Activated CD4-positive, alpha-beta T cell treated with anti-CD3 and anti-CD28 coated beads, Interleukin-2, amount 50 U/mL, for 1 hour (primary cell): ENCODE measurements at places on chromosomes 7 and 10.

DNA sequence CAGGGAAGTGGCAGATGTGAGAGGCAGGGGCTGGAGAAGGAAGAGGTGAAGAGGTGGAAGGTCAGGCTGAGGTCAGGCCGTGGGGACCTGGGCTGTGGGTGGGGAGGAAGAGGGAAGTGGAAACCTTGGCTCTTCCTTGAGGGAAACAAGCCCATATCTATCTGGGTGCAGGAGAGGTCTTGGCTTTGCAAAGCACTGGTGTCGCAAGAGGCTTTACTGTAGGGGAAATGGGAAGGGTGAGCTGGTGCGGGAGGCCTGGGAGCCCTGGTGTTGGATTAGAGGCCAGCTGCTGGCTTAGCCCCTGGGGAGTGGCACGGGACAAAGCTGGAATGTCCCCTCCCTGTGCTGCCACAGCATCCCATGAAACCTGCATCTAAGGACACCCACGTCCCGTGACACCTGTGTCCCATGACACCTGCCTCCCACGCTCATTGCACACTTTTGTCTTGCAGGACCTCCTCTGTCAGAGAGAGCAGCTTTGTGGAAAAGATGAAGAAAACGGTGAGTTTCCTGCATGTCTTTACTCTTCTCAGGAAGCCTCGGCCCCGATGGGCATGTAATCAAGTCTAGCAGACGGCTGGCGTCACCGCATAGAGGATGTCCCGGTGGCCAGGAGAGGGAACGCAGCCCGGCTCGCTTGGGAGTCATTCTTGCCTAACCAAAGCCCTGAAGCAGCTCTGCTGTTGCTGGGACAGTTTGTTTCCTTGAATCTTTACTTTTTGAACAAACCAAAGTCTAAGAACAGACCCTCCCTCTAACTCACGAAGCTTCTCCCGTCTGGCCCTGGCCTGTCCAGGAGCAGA lies 22.2 kb downstream of the TMEM120A start:
- DNase-seq, result no peak

GRCh38 chr7:120799147-120799546 lies 58.8 kb downstream of the TSPAN12 start:
- no peak for DNase-seq

GRCh38 chr7:7731732-7732131 lies 13.3 kb upstream of the RPA3 start:
- no peak for DNase-seq

DNA sequence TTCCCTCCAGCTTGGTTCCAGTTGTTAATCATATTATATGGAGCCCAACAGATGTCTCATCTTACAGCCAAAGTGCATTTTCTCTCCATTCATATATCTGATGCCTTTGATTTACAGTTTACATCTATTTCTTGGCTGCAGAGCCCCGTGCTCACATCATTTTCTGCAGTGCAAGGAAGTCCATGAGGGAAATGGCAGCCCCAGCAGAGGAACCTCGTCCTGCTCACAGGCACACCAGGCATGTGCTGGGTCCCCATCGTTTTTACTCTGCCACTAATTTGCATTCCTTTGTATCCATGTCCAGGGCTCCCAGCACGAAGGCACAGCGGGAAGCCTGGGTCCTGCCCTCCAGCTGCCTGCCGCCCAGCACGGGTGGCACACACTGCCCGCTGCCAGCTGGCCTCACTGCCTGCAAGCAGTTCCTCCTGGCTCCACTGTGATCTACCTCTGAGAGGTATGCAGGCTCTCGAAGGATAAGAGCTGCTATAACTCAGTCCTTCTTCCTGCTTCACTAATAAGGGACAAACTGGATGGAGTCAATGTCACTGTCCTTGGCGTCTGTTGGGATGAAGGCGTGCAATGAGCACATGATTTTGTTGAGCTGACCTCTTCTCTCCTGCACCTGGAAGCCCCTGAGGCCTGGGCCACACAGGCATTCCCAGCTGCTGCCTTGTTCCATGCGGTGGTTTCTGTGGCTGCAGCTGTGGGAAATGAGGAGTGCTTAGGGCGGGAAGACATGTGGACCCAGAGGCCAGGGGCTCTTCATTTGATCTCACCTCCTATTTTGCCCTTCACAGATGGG lies 583.6 kb upstream of the MGMT start:
- DNase-seq, result no peak

- DNase-seq, result no peak
Observed at GRCh38 chr10:4201866-4202825, 417.1 kb upstream of the KLF6 start.

DNA sequence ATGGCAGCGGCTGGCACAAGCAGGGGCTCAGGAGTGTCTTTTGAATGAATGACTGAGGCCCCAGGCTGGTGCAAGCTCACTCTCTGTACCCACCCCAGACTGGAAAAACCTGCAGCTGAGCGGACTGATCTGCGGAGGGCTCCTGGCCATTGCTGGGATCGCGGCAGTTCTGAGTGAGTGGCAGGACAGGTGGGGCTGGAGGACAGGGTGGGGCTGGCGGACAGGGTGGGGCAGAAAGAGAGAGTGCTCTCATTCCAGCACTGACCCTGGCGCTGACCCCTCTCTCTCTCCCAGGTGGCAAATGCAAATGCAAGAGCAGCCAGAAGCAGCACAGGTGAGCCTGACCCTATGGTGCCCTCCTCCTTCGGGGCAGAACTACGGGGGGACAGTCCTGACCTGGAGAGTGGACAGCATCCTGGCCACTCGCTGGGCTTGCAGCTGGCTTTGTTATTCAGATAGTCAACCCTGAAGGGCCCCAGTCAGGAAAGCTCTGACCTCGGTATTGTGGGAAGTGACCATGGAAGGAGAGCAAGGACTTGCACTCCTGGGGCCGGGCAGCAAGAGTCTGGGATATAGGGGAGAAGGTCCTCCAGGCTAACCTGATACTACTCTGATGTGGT lies 4.1 kb downstream of the FXYD4 start:
- DNase-seq, result no peak

- DNase-seq, result no peak
Observed at GRCh38 chr7:45132708-45133320, 21.3 kb upstream of the TBRG4 start.

- DNase-seq, result no peak
Observed at GRCh38 chr7:74430961-74431466, 22.7 kb upstream of the GTF2IRD1 start.

DNA sequence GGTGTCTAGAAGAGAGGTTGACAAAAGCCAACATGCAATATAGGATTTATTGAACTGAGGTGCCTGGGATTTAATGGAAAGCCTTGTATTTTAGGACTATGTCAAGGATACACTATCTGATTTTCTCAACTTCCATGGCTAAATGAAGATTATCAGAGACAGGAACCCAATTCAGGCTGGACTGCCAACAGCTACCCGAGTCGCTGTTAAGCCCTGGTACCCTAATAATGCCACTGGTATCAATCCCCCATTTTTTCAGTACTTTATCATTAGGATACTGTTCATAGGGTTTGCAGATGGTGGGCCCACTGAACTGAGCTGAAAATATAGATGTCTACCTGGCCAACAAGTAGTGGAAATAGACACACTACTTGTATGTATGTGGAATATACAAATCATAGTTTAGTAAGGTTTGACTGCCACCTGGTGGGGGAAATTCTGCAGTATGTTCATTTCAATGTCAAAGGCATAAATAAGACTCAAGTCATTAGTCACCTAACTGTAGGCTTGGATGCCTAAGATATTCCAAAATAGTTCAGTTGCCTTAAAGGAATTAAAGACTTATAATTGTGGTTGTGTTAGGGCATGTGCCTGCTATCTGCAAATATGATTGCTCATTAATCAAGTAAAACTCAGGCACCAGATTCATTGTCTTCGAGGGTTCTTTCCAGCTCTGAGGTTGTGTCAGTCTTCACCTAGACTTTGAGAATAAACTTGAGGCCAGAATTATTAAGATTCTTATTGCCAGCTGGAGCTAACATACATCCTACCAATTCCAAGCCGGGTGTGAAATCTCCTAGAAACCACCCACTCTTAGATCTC lies 34.1 kb upstream of the NOBOX start:
- peak; percentile 34 for DNase-seq

DNA sequence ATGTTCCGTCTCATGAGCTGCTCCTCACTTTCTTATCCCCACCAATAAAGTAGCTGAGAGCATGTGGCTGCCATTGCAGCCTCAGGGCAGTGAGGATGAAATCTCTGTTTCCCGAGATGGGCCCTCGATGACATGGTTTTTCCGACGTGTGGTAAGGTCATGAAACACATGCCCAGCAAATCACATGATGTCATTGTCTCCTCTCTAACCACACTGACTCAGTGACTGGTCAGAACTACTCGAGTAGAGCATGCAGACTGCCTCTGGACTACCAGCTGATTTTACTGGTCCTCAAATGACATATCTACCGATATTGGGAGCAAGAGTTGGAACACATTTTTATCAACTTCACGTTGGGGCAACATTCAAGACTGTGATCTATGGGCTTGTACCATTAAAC lies 786.1 kb downstream of the CNTNAP2 start:
- no peak for DNase-seq

GRCh38 chr10:93813507-93814465 lies 56.0 kb downstream of the LGI1 start:
- peak; percentile 20 for DNase-seq

GRCh38 chr7:128071376-128071775 lies 40.1 kb upstream of the LRRC4 start:
- no peak for DNase-seq

- DNase-seq, result no peak
Observed at GRCh38 chr7:13725591-13725990, 263.9 kb downstream of the ETV1 start.

- no peak for DNase-seq
Observed at GRCh38 chr10:72525689-72526088, 100.2 kb downstream of the MICU1 start.

DNA sequence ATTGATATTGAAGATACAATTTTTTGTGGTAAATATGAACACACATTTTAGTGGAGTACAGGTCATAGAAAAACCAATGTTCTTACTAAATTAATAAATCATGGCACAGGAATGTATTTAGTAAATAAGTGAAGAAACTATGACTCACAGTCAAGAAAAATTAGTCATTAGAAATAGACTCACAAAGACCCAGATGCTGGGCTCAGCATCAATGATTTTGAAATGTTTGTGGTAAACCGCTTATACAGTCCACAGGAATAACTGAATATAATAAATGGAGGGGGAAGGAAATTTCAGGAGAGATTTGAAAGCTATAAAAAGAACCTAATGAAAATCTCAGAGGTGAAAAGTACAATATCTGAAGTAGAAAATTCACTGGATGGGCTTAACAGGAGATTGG lies 138.3 kb upstream of the ADCY1 start:
- DNase-seq, result no peak

GRCh38 chr7:4297918-4298219 lies 384.2 kb upstream of the FOXK1 start:
- DNase-seq, result no peak

GRCh38 chr7:104843198-104843597 lies 170.8 kb upstream of the KMT2E start:
- no peak for DNase-seq

- no peak for DNase-seq
Observed at GRCh38 chr10:30284865-30285594, 64.0 kb downstream of the MTPAP start.

- DNase-seq, result peak; percentile 5
Observed at GRCh38 chr7:66205741-66206090, 582 bp downstream of the TPST1 start.

DNA sequence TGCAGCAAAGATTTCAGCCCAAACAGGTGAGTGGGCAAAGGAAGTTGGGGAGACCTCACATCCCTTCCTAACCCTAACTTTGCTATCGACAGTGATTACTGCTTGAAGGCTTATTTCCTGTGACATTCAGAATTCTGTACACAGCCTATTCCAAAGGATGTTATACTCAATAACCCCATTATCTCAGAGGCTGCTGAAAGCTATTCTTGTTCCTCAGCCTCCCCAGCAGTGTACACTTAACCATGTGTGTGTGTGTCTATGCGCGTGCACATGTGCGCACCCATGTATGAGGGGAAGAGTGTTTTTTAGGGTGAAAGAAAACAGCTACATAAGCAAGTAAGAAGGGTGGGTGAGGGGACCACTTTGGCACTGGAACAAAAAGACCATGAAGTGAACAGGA lies 90.4 kb upstream of the KCNIP2 start:
- DNase-seq, result no peak

DNA sequence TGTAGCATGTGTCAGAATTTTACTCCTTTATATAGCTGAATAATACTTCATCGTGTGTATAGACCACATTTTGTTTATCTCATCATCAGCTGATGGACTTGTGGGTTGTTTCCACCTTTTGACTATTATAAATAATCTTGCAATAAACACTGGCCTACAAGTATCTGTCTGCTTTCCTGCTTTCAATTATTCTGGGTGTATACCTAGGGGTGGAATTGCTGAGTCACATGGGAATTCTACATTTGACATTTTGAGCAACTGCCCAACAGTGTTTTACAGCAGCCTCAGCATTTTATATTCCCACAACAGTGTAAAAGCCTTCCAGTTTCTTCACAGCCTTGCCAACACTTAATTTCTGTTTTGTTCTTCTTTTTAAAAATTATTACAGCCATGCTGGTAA lies 200.3 kb upstream of the PRSS1 start:
- no peak for DNase-seq

- DNase-seq, result no peak
Observed at GRCh38 chr10:26464632-26465280, 26.6 kb downstream of the APBB1IP start.

- no peak for DNase-seq
Observed at GRCh38 chr7:13980474-13980873, 9.0 kb downstream of the ETV1 start.

DNA sequence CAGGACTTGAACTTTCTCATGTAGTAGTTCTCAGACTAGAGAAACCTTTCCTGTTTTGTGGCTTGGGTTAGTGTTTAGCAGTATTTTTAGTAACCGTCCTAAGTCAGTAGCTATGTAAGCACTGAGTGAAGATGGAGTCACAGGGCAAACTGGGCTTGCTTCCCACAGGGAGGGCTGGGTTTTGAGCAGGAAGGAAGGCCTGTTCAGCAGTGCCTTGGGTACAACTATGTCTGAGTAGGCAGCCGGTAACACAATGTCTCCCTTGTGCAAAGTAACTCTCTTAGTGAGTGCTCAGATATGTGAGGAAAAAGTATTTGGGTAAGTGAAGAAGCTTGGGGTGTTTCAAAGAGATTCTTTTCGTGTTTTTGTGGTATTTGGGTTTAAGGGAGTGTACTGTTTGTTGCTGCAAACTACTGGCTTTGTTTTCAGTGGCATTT lies 96.4 kb downstream of the CCSER2 start:
- DNase-seq, result no peak

- DNase-seq, result no peak
Observed at GRCh38 chr7:16301291-16301690, 120.0 kb downstream of the CRPPA start.

DNA sequence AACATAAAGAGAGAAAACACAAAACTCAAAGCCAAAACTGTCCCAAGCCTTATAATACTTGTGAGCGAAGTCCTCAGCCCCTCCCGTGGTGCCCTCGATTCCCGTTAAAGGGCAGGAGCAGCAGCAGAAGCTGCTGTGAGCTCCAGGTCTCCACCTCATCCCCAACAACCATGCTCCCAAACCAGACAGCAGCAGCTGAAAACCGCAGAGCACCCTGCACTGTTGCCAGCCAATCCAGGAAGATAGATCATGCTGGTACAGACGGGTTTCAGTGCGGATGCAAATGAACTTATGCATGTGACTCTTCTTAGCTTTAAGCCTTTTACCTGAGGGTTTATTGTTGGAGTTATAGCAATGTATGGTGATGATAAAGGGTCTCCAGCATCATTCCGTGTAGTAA lies 97.9 kb downstream of the DNAJB6 start:
- no peak for DNase-seq

- no peak for DNase-seq
Observed at GRCh38 chr7:89994483-89994882, 159.8 kb upstream of the STEAP1 start.

GRCh38 chr7:105224884-105225651 lies 163.7 kb downstream of the SRPK2 start:
- DNase-seq, result no peak
